ENCODE measurements at places on chromosomes 4 and X.

DNA sequence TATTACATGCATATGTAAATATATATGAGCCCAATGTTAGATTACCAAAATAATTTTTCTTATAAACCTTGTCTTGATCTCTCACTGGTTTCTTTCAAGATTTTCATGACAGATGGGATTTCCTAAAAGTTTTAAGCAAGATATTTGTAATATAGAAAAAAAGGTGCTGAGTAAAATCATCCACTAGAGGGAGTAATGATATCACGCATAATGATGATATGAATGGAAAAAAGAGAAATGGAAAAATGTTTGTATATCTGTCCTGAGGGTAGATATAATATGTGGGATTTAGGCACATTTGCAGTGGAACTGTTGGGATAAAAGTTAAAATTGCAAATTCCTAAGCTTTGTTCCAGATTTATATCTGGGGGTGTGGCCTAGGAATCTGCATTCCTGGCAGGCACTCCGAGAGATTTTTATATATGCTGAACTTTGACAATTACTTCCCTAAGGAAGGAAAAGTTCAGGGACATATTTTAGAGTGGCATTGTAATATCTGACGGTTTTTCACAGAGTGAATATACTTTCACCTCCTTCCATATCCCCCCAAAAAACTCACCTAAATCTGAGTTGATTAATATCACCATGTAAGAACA is 60.5 kb downstream of the TMA16 start:
- peaks cover 15% of the 10 kb centered on the region for H3K4me1 ChIP-seq
- no peak overlapping the region for H3K27ac ChIP-seq
- no peak overlapping the region for H3K4me3 ChIP-seq
- DNase-seq, result no peak

- H3K4me1 ChIP-seq, result no peaks in the 10 kb centered on the region
- DNase-seq, result no peak
- no peak overlapping the region for H3K27ac ChIP-seq
Measured at GRCh38 chr4:32140636-32141035, 1420.5 kb downstream of the PCDH7 start.

DNA sequence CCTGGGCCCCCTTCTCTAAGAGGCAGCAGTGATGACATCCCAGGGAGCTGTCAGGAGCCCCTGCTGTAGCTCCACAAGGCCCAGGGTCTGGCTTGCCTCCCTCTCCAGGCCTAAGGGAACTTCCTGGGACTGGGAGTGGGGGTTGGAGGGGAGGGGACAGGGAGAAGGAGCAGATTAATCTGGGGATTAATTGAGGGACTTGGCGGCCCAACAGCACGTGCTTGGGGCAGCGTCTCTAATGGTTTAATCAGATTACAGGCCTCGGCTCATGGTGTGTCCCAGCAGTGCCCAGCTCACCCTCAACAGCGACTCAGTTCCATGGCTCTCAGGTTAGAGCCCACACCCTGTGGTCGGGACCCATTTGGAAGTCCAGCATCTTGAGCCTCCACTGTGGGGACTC is 47.9 kb downstream of the EFNB1 start:
- H3K4me1 ChIP-seq, result no peaks in the 10 kb centered on the region
- DNase-seq, result no peak
- no peak overlapping the region for H3K4me3 ChIP-seq
- H3K36me3 ChIP-seq, result no peaks in the 10 kb centered on the region

DNA sequence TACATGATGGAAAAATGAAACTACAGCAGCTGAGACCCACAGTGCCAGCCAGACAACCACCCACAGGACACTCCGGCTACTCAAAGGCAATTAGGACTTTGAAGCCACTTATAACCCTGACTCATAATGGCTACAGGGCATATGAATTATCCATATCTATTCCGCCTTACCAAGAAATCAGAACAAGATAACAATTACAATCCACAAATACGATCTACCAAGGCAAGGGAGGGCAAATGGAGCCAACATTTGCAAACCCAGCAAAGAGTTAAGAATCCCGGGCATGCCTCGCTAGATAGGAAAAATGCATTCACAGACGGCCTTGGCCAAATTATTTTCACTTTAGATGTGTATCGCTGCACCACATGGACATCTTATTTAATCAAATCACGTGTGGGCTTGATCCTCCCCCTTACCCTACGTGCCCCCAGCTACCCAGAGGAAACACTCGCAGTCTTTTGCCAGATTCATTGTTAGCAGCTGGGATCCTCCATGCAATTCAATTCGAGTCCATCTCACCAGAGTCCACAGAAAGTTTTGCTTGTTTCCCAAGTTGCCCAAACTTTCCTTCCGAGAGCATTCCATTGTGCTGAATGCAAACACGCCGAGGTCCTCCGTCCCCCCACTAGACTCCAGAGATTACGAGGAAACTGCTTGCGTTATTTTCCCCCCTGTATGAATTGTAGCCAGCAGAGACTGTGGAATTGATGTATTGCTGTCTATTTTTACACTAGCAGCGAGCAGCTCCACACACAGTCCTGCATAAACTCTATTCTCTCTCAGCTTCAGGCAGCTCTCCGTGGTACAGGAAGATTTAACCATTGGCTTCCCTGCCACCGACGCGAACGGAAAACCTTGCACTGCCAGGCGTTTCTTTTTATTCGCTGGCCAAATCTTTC is 1.2 kb downstream of the PPARGC1A start:
- no peak overlapping the region for H3K4me3 ChIP-seq
- H3K27ac ChIP-seq, result no peak overlapping the region
- no peaks in the 10 kb centered on the region for H3K36me3 ChIP-seq
- DNase-seq, result no peak
- H3K4me1 ChIP-seq, result no peaks in the 10 kb centered on the region

- peaks cover 3% of the 10 kb centered on the region for H3K36me3 ChIP-seq
- H3K4me3 ChIP-seq, result peak overlapping the region; percentile 41
- no peaks in the 10 kb centered on the region for H3K27me3 ChIP-seq
Measured at GRCh38 chrX:21972721-21973120, 32.2 kb downstream of the SMS start.

DNA sequence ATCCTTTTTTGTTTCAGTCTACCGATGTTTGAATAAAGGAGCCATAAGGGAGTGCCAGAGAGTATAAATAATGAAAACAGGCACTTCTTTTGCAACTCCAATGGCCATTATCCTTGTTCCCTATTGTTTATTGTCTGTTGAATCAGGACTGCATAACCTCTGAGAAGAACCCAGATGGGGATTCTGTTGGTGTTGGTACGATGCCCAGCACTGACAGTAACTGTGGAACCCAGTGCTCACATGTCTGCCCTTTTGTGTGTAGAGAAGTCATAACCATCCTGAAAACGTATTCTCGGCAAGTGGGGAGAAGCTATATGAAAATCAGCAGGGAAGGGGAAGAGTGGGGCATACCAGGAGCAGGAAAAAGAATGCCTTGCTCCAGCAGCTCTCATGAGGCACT is 195.1 kb upstream of the EDNRA start:
- H3K27me3 ChIP-seq, result no peaks in the 10 kb centered on the region
- DNase-seq, result no peak
- no peak overlapping the region for H3K4me3 ChIP-seq
- H3K36me3 ChIP-seq, result peaks cover 2% of the 10 kb centered on the region

DNA sequence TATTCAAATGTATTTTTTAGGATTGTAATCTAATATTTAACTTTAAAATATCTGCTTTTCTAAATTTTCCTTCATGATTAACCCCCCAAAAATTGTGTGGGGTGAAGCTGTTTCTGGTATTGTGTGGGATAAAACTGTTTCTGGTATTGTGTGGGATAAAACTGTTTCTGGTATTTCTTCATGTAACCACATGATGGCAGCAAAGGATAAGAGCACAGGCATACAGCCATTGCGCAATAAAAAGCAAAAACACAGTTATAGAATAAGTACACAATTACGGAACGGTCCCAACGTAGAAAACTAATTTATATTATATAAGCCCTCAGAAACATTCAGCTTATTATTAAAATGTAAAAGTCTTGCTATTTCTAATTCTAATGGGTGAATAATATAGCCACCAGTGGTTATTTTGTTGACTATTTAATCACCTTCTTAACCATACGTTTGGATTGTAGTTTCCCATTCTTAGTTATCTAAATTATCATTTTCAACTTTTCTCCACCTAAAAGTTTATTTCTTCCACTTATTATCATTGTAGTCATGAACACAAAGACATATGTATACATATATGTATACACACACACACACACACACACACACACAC is 333.9 kb upstream of the FSTL5 start:
- DNase-seq, result no peak
- H3K27me3 ChIP-seq, result no peaks in the 10 kb centered on the region
- no peak overlapping the region for H3K27ac ChIP-seq
- H3K36me3 ChIP-seq, result peaks cover 5% of the 10 kb centered on the region

DNA sequence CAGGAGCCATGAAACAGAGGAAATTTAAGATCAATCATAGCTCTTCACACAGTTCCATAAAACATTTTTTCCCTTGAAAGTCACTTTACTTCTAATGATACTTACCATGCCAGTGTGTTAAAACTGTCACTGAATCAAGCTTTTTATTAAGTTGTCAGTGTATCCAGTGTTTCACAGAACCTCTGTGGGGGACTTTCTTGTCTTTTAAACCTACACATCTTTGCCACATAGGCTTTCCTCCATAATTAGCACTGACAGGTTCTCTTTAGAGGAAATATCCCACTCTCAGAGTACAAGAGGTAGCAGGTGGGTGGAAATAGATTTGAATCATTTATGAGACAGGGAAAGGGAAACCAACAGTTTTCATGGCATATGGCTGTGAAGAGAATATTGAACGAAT is 25.8 kb upstream of the DYNLT3 start:
- no peak overlapping the region for H3K27ac ChIP-seq
- no peaks in the 10 kb centered on the region for H3K4me1 ChIP-seq
- H3K27me3 ChIP-seq, result no peaks in the 10 kb centered on the region
- no peak overlapping the region for H3K4me3 ChIP-seq
- no peaks in the 10 kb centered on the region for H3K36me3 ChIP-seq

DNA sequence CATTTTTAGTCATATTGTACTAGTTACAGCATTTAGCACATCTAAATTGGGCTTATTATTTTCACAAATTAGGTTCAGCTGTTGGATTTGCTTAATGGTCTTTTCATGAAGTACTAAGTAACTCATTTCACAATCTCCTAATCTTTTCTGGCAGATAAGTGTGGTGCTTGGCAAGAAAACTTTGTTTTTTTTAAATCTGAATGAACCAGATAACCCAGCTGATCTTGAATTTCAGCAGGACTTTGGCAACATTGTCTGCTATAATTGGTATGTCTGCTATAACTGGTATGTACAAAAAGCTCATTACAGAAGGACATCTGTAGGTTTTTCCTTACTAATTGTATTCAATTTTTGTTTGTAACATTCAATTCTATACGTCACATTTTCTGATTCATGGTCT is 22.7 kb downstream of the WDR19 start:
- no peak overlapping the region for H3K27ac ChIP-seq
- no peaks in the 10 kb centered on the region for H3K27me3 ChIP-seq
- H3K4me1 ChIP-seq, result no peaks in the 10 kb centered on the region
- peaks cover 10% of the 10 kb centered on the region for H3K36me3 ChIP-seq
- H3K4me3 ChIP-seq, result no peak overlapping the region

DNA sequence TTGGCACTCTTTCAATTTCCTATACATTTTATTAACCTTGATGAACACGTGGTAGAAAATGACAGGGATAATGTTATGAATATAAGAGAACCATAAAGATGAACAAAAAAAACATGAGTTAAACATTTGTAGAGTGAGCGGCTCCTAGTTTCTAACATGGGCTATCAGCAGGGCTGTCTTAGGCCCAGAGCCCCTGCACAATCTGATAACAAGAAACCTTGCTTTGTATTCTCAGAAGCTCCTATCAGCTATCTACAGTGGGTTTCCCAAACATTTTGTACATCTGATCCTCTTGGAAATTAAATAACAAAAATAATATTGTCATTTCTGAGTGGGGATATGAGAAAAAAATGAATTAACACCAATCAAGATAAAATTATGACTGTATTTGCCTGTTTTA is 10.6 kb upstream of the RBPJ start:
- H3K36me3 ChIP-seq, result peaks cover 2% of the 10 kb centered on the region
- no peak overlapping the region for H3K27ac ChIP-seq
- DNase-seq, result no peak
- H3K4me3 ChIP-seq, result no peak overlapping the region

GRCh38 chrX:31706466-31706865 is 634.6 kb upstream of the FTHL17 start:
- H3K4me1 ChIP-seq, result no peaks in the 10 kb centered on the region
- no peaks in the 10 kb centered on the region for H3K27me3 ChIP-seq
- no peak overlapping the region for H3K4me3 ChIP-seq
- no peak for DNase-seq

GRCh38 chr4:90816754-90817153 is 689.6 kb downstream of the CCSER1 start:
- no peak overlapping the region for H3K4me3 ChIP-seq
- H3K27ac ChIP-seq, result no peak overlapping the region
- no peaks in the 10 kb centered on the region for H3K36me3 ChIP-seq
- no peak for DNase-seq

DNA sequence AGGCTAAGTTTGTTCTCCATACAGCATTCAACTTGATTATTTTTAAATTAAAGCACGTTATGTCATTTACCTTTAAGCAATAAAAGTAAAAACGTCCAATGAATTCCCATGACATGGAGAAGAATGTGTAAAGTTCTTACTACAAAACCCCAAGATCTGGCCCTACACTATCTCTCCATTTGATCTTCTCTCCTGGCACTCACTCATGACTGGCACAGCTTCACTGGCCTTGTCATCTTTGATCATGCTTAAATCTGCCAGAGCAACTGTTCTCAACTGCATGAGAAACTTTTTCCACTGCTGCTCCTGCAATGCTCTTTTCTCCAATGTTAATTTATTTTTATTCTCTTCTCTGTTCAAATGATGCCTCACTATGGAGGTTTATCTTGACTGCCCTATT is 1109.0 kb upstream of the IGFBP7 start:
- no peak for DNase-seq
- H3K27me3 ChIP-seq, result no peaks in the 10 kb centered on the region
- no peaks in the 10 kb centered on the region for H3K36me3 ChIP-seq
- no peak overlapping the region for H3K27ac ChIP-seq

- H3K4me3 ChIP-seq, result no peak overlapping the region
- no peaks in the 10 kb centered on the region for H3K36me3 ChIP-seq
Measured at GRCh38 chr4:153013202-153013977, 77.3 kb downstream of the FHDC1 start.

- H3K27ac ChIP-seq, result no peak overlapping the region
- no peak for DNase-seq
Measured at GRCh38 chr4:140098455-140099160, 55.4 kb downstream of the MAML3 start.
